ENCODE measurements at places on chromosomes 7 and 10.

GRCh38 chr7:27053153-27053552, 42.6 kb downstream of the HOXA1 start:
- no peak for DNase-seq

GRCh38 chr7:1941464-1942242, 271.6 kb downstream of the ELFN1 start:
- DNase-seq: no peak

DNA sequence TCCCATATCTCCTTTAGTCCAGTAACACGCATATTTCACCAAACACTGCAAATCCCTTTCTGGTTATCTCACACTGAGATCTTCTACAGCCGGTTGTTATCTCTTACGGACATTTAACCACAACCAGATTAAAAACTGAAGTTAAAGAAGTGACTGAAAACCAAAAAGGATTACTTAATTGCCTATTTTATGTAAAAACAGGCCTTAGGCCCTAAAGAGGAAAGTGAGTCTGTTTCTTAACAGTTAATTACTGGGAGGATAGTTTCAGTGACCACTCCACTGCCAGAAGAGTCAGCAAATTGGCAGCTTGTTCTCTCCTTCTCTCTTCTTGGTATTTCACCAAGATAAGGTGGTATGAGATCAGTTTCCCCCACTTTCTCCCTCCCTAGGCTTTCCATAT, 161.9 kb upstream of the MEOX2 start:
- DNase-seq: no peak

GRCh38 chr10:73937333-73938043, 26.6 kb downstream of the PLAU start:
- DNase-seq: no peak

GRCh38 chr10:77667426-77668324, 30.1 kb upstream of the KCNMA1 start:
- DNase-seq: no peak

- DNase-seq: no peak
Observed at GRCh38 chr7:96337519-96337918, 15.6 kb upstream of the SLC25A13 start.

GRCh38 chr7:100221231-100221718, 1.5 kb downstream of the PVRIG start:
- peak; percentile 64 for DNase-seq

DNA sequence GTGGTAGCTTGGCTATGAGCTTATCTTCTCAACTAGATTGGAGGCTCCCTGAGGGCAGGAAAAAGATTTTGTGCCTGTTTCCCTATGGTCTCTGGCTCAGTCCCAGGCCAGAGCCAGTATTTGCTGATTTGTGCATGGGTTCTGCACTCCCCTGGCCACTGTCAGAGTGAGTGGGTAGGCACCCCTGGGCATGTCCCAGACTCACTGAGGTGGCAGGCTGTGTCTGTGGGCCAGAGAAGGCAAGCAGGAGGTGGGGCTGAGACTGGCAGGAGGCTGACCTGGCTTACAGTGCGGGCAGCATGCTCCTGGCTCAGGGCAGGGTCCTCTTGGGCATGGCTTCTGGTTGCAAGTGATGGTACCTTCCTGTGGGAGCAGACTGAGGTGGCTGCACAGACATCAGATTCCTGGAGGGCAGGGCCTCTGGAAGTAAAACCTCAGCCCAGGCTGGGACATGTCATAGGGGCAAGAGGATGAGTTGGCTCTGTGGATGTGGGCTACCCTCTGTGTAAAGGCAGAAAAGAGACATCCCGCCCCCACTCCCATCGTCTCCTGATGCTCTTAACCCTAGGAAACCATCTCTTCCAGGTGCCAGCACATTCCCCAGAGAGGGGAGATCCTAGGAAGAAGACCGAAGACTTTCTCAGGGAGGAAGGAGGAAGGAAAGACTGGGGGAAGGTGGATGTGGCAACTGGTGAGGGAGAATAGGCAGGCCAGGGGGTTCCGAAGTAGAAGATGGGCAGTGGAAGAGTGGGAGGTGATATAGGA, 4.3 kb downstream of the KCP start:
- peak; percentile 25 for DNase-seq

DNA sequence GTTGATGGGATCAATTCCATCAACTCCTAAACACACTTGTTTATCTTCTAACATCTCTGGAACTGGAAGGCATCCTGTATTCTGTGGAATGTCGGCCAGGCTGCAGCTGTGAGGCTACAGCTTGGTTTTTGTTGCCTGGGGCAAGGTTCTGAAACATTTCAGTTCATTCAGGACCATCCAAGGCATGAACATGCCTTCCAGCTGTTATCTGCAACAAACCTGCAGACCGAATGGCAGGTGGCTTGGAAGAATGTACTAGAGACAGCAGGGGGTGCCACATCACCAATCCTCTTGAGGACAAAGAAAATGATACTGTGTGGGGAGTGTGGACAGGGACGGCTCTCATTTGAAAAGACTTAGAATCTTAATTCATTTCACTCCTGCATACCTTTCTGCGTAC, 12.4 kb downstream of the PAPOLB start:
- DNase-seq: no peak

DNA sequence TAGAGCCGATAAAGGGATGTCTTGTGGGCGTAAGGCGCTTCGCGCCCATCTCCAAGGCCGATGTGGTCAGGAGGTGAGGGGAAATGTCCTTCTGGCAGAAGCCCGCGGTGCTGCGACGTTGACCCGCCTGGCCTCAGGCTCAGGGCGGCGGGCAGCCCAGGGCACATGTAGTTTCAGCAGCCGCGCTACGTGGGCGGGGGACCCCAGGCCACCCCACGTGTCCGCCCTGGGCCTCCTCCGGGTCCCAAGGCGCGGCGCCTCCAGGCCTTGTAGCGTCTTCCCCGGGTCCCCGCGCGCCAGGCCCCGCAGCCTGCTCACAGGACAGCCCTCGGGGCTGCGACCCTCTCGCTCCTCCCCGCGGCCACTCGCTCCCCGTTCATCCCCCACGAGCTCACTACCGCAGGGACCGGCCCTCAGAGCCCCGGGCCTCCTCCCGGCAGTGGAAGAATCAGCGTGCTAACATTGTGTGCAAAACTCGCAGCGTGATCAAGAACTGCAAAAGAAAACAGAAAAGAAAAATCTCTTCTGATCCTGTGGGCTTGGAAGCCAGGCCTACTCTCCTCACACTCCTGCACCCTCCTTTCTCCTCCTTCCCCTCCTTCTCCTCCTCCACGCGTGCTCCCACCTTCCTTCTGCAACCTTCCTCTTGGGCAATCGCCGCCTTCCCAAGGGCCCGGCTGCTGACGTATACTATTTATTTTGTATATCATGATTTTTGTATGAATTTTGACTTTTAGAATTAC, 4.4 kb upstream of the TBX20 start:
- DNase-seq: no peak

DNA sequence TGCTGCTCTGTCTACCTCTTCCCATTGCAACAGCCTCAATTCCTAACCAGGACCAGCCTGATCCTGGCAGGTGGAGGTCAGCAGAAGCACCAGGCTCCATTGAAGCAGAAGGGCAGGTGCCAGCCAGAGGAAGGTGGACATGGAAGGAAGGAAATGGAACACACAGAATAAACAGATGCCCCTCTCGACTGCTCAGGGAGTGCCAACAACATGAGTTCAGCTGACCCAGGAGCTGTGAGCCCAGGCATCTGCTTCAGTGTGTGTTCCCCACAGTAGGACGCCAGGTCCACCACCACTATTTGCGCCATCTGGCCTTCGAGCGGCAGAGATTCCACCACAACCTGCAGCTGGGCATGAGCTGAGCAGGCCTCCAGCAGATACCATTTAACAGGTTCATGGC, 56.7 kb downstream of the GPAM start:
- DNase-seq: no peak

- DNase-seq: no peak
Observed at GRCh38 chr7:12573885-12574284, 3.4 kb downstream of the SCIN start.

DNA sequence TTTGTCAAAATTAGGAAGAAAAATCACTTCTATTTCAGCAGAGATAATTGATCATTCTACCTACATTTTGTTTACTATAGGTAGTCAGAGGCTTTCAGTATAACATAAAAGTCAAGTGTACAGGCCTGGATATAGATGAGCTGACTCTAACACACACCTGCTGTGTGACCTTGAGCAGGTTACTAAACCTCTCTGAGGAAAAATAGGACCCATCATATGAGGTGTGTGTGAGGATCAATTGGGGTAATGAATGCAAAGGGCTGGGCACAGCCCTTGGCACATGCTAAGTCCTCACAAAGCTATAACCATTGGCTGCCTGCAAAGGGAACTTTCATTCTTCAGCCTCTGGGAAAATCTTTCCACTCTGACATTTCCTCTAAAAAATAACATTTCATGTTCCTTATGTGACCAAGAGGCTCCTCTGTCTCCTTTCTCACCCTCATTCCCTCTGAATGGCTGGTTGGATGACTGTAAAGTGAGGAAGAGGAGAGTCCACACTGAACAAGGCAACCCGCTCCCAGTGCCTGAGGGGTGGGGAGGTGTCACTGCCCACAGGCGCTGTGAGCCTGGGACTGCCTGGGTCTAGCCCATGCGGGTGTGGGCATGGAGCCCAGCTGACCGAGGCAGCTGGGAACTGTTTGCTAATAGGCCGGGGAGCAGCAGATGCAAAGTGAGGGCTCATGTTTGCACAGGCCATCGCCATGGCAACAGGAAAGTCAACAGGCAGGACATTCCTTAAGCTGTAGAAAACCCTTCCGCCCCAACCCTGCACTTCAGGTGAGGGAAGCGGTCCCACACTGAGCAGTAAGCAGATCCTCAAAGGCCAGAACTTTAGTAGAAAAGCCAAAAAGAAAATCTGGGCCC, 36.8 kb downstream of the MYOF start:
- DNase-seq: no peak

DNA sequence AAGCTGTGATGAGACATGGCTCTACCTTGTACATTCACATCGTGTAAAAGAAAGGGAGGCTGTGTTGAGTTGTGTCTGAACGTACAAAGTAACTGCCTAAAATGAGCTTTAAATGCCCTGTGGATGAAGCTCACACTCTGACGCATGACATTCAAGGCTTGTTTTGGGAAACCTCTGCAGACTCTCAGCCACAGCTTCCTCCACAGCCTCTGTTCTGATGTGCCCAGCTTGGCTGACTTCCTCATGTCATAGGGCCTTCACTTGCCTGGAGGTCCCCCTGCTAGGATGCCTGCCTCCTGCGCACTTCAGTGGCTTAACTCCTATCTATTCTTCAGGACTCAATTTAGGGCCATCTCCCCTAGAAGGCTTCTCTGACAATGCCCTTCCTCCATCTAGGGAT, 230.0 kb upstream of the HABP2 start:
- DNase-seq: no peak

GRCh38 chr7:64688988-64689387, 23.1 kb downstream of the ZNF107 start:
- DNase-seq: no peak

GRCh38 chr10:116880716-116881482, 31.6 kb downstream of the ENO4 start:
- no peak for DNase-seq

DNA sequence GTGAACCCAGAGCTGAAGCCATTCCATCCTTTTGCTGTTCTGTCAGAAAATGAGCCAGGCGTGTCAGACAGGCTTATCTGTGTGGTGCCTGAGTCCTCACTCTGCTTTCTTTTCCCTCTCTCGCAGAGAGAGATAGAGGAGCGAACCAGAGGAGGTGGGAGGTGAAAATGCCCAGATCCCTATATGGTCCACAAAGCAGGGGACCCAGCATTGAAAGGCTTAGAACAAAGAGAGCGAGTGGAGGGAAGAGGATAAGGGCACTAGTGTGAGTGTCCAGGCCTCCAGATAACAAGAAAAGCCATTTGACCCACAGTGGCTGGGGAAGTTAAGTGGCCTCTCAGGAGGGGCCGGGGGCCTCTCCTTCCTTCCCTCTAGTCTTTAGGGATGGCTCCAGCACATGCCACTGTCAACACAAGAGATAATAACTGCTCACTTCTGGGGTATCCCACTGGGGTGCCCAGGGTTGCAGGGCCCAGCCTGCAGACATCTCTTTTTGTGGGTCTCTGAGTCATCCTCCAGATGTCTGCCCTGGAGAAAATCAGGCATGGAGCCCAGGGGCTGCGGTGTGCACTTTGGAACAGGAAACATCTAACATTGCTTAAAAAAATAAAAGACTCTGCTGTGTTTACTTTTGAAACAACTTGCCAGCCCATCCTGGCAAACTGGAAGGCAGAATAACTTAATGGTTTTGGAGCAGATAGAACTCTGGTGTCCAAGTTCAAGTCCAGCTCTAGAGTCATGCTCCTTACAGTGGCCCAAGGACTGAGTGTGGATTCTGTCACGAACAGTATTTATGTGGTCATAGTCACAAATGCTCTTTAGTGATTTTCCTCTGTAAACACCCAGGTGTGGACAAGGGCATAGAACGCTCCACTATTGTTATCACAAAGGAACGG, 189.5 kb downstream of the CXCL12 start:
- no peak for DNase-seq

- no peak for DNase-seq
Observed at GRCh38 chr10:79335470-79336235, 11.6 kb upstream of the PPIF start.

DNA sequence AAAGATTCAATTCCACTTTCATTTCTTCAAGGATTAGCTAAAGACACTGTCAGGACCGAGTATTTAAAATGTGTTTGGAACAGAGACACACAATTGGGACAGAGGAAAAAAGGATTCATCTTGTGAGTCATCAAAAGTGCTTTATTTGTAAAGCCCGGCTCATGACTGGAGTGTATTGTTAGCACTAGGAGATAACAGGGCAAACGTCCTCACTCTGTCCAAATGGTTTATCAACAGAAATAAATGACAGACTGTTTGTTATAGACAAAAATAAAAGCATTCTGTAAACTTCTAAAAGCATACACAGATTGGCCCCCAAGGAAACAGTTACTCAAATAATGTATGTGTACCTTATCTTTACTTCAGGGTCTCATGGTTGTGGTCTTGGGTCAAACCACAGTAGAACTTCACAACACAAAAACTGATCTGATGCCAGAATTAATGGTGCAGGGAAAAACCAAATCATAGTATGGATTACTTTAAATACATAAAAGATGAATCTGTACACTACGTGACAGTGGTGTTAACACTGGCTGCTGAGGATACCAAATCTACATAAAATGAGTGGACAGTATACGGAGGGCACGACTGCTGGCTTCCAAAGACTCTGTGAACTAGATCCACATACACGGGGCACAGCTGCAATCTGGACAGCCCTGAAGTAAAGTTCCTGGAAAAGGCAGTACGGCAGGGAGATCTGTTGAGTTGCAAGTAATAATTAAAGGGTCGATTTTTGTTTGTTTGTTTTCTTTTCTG, 179.4 kb downstream of the PIP4K2A start:
- no peak for DNase-seq

- no peak for DNase-seq
Observed at GRCh38 chr10:70418229-70418628, 14.3 kb downstream of the EIF4EBP2 start.

DNA sequence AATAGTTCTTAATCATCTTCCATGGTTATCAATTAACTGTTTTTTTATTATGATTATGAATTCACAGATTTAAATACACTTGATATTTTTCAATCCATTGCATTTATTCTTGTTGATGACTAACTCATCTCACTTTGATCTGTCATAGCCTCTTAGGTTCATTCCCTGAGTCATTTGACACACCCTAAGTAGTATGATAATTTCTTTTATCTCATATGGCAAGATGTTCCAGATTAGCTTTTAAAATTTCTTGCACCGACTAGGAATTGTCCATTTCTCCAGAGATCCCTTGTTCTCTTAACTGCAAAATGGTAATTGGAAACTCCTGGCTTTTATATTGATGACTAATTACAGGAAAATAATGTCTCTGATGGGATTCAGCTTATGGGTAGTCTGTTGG, 87.6 kb upstream of the CCDC6 start:
- no peak for DNase-seq

All from activated CD4-positive, CD25-positive, alpha-beta regulatory T cell treated with anti-CD3 and anti-CD28 coated beads, Interleukin-2, amount 50 U/mL, for 72 hours (primary cell).